ENCODE measurements at places on chromosomes 11 and 22. TPM values are rescaled to one million over a fixed set of nuclear protein-coding genes. Genes with fewer than 3 reads are reported as not detected.
A peak's percentile ranks its signal among the peaks of the same experiment; 100 is the strongest.

The PARVA gene
- 32.0 TPM for total RNA-seq

- no peaks in the 10 kb centered on the region for H3K4me1 ChIP-seq
- no peak for DNase-seq
- H3K27me3 ChIP-seq = no peaks in the 10 kb centered on the region
- no peaks in the 10 kb centered on the region for H3K36me3 ChIP-seq
Measured at GRCh38 chr11:36976741-36977140, 378.7 kb upstream of the RAG2 start.

GRCh38 chr11:59206635-59207034 is 6.1 kb downstream of the MPEG1 start:
- H3K36me3 ChIP-seq = no peaks in the 10 kb centered on the region
- DNase-seq = peak; percentile 53
- peaks cover 12% of the 10 kb centered on the region for H3K4me1 ChIP-seq
- H3K4me3 ChIP-seq = no peak overlapping the region

DNA sequence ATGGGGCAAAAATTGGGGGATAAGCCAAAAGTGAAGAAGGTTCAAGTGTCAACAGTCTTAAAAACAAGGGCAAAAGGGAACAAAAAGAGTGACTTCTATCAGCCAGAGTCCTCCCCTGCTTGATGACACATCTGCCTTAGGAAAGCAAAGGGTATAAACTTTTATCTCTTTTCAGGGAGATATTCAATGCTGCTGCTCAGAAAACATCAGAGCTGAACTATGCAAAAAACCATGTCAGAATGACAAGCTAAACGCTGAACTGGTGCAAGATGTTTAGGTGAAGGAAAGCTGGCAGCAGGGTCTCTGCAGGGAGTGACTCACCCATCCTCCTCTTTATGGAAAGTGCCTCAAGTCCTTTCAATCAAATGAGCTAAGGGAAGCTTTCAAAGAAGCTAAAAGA is 24.7 kb downstream of the ALG9 start:
- no peak overlapping the region for H3K4me3 ChIP-seq
- H3K27me3 ChIP-seq = no peaks in the 10 kb centered on the region
- H3K27ac ChIP-seq = no peak overlapping the region
- no peaks in the 10 kb centered on the region for H3K4me1 ChIP-seq
- no peaks in the 10 kb centered on the region for H3K36me3 ChIP-seq

The PLEKHB1 gene
- total RNA-seq = 22.4 TPM

The NCF4 gene
- 6.0 TPM for total RNA-seq

DNA sequence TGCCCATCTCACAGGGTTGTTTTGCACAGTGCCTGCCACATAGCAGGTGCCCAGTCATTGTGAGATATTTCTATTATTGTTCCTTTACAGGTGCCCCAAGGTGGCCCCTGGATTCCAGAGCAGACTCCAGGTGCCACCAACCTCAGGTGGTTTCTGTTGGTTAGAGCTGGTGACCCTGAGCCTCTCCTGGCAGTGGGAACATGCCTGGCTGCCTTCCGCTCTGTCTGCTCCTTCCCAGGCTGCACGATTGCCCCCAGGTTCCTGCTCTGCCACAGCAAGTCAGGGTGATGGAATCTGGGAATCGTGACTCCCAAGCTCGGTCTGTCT is 12.6 kb upstream of the OMP start:
- H3K4me1 ChIP-seq = peaks cover 30% of the 10 kb centered on the region
- no peaks in the 10 kb centered on the region for H3K36me3 ChIP-seq

DNA sequence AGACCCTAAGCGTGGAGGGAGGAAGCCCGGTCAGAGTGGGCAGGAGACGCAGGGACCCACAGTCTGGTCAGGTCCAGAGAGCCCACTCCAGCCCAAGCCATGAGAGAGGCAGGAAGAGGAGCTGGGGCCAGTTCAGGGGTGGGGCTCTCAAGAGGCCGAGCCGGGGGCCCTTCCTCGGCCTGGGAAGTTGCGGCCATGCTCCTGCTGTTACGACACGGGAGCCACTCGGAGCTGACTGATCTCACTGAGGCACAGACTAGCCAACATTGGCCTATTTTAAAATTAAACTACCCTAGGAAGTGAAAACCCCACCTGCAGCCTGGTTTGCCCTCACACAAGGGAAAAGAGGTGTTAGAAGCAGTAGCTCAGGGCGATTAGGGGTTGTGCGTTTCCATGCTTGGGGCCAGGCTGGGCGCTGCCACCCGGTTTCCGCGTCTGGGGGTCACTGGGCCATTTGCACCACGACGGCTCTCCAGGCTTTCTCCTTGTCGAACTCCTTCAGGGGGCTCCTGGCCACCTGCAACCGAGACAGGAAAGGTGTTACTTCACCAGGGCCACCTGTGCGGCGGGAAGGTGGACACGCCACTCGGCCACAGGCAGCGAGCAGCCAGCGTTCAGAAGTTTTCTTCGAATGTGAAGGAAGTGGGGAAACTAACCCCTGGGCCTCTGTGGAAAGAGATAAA is 3.2 kb upstream of the TTLL8 start:
- no peaks in the 10 kb centered on the region for H3K27me3 ChIP-seq
- no peaks in the 10 kb centered on the region for H3K36me3 ChIP-seq
- H3K4me3 ChIP-seq = no peak overlapping the region
- no peak overlapping the region for H3K27ac ChIP-seq
- peaks cover 14% of the 10 kb centered on the region for H3K4me1 ChIP-seq

- H3K27ac ChIP-seq = no peak overlapping the region
- DNase-seq = no peak
- no peaks in the 10 kb centered on the region for H3K27me3 ChIP-seq
- H3K4me1 ChIP-seq = peaks cover 3% of the 10 kb centered on the region
- no peaks in the 10 kb centered on the region for H3K36me3 ChIP-seq
Measured at GRCh38 chr11:33926671-33927552, 35.0 kb upstream of the LMO2 start.

- peaks cover 39% of the 10 kb centered on the region for H3K4me1 ChIP-seq
- H3K27me3 ChIP-seq = no peaks in the 10 kb centered on the region
- H3K4me3 ChIP-seq = peak overlapping the region; percentile 8
- H3K36me3 ChIP-seq = peaks cover 1% of the 10 kb centered on the region
- DNase-seq = peak; percentile 68
Measured at GRCh38 chr11:60915248-60915914, 1.4 kb downstream of the TMEM109 start.

- no peak overlapping the region for H3K27ac ChIP-seq
- H3K36me3 ChIP-seq = no peaks in the 10 kb centered on the region
- H3K27me3 ChIP-seq = no peaks in the 10 kb centered on the region
- peaks cover 31% of the 10 kb centered on the region for H3K4me1 ChIP-seq
- no peak for DNase-seq
Measured at GRCh38 chr11:749731-750130, 2.5 kb downstream of the TALDO1 start.

DNA sequence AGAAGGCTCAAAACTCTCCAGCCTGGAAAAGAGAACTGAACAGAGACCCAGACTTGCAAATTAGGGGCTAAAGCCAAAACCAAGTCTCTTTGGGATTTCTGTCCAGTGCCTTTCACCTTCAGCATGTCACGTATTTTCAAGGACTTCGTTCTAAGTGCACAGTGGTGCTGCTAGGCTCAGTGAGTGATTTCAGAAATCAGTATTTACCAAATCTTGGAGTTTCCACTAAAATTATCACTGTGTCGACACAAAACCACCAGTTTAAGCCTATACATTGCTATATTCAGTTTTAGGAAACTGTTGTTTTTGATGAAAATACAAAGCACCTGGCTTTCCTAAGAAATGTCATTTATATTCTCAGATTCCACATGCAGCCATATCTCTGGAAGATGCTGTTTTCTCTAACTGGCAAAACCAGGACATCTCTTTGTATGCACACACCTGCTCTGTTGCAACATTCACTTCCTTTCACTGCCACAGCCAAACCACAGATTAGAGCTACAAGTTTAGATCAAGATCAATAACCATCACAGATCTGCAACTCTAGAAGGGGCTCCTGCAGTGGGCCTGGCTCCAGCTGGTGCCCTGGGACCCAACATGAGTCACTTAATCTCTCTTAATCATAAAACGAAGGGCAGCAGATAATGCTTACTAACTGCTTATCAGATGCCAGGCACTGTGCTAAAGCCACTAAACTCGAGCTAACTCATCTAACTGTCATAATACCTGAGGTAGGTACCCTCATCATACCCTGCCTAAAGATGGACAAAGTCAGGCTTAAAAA is 22.3 kb downstream of the SMCO4 start:
- DNase-seq = no peak
- H3K27me3 ChIP-seq = no peaks in the 10 kb centered on the region
- H3K4me1 ChIP-seq = peaks cover 46% of the 10 kb centered on the region
- H3K27ac ChIP-seq = no peak overlapping the region

The PDGFB gene
- total RNA-seq = 7.0 TPM

- H3K4me1 ChIP-seq = peaks cover 13% of the 10 kb centered on the region
- H3K4me3 ChIP-seq = peak overlapping the region; percentile 26
- DNase-seq = no peak
- no peak overlapping the region for H3K27ac ChIP-seq
- no peaks in the 10 kb centered on the region for H3K36me3 ChIP-seq
Measured at GRCh38 chr11:90133560-90134477, 644 bp upstream of the NAALAD2 start.

GRCh38 chr22:50326225-50326955 is 422 bp downstream of the DENND6B start:
- H3K27ac ChIP-seq = no peak overlapping the region
- no peak overlapping the region for H3K4me3 ChIP-seq
- H3K27me3 ChIP-seq = no peaks in the 10 kb centered on the region

DNA sequence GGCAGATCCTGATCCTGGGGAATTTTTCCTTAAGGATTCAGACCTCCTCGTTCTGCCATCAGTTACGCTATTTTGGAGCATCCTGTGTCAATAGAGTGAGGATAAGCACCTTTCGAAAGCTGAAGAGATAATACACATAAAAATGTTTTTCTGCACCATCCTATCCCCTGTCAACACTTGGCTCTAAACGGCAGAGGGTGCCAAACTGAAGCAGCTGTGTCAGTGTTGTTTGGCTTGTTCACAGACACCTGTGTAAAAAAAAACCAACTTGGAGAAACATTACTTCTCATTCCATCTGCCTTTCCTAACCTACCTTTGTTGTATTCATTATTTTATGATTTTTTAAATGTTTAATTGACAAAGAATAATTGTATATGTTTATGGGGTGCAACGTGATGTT is 417.0 kb upstream of the DDI1 start:
- no peaks in the 10 kb centered on the region for H3K36me3 ChIP-seq
- H3K4me3 ChIP-seq = no peak overlapping the region
- H3K27ac ChIP-seq = no peak overlapping the region
- H3K27me3 ChIP-seq = no peaks in the 10 kb centered on the region
- DNase-seq = peak; percentile 13
- H3K4me1 ChIP-seq = no peaks in the 10 kb centered on the region

DNA sequence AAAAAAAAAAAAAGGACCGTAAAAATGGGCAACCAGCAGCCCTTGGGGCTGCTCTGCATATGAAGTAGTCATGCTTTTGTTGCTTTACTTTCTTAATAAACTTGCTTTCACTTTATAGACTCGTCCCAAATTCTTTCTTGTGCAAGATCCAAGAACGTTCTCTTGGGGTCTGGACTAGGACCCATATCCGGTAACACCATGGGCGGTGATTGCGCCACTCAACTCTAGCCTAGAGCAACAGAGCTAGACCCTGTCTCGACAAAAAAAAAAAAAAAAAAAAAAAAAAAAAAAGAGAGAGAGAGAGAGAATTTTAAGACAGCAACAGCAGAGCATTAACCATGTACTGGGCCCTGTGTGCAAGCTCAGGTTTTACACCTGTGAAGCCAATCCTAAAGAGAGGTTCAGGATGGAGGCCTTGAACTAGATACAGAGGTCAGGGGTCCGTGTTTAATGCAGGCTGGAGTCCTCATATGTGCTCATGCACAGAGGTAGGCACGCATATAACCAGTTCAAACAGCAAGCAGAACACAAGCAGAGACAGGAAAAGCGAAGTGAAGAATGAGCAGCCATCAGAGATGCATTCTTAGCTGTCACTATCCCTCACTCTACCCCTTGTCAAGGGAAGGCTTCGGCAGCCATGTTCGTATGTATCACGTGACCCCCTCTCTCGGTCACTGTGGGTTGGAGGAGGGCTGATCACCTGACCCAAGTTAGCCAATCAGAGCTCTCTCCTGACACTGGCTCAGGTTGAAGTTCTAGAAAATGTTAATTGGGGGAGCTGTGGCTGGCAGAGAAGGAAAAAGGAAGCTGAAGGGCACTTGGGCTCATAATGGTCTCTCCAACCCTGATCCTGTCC is 16.7 kb upstream of the SYT12 start:
- no peaks in the 10 kb centered on the region for H3K36me3 ChIP-seq
- H3K27ac ChIP-seq = no peak overlapping the region
- peaks cover 3% of the 10 kb centered on the region for H3K4me1 ChIP-seq

DNA sequence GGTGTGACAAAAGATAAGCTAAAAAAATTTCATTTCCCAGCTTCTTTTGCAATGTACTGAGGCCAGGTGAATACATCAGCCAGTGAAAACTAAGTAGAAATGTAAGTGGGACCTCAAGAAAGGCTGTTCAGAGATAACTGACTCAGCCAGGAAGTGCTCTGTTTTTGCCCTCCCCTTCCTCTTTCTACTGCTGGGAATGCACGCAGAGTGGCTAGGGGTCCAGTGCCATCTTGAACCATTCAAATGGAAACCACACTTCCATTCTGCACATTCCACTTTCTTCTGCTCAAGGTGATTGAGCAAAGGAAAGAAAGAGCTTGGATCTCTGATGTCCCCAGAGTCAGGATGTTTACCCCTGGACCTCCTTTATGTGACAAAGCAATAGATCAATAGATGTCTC is 27.8 kb upstream of the LMO2 start:
- H3K4me3 ChIP-seq = no peak overlapping the region
- H3K27ac ChIP-seq = no peak overlapping the region
- H3K36me3 ChIP-seq = no peaks in the 10 kb centered on the region
- no peak for DNase-seq

- no peak overlapping the region for H3K4me3 ChIP-seq
- H3K27ac ChIP-seq = no peak overlapping the region
- no peaks in the 10 kb centered on the region for H3K27me3 ChIP-seq
- peaks cover 9% of the 10 kb centered on the region for H3K4me1 ChIP-seq
- no peaks in the 10 kb centered on the region for H3K36me3 ChIP-seq
Measured at GRCh38 chr11:15757048-15757698, 599.2 kb downstream of the SOX6 start.

DNA sequence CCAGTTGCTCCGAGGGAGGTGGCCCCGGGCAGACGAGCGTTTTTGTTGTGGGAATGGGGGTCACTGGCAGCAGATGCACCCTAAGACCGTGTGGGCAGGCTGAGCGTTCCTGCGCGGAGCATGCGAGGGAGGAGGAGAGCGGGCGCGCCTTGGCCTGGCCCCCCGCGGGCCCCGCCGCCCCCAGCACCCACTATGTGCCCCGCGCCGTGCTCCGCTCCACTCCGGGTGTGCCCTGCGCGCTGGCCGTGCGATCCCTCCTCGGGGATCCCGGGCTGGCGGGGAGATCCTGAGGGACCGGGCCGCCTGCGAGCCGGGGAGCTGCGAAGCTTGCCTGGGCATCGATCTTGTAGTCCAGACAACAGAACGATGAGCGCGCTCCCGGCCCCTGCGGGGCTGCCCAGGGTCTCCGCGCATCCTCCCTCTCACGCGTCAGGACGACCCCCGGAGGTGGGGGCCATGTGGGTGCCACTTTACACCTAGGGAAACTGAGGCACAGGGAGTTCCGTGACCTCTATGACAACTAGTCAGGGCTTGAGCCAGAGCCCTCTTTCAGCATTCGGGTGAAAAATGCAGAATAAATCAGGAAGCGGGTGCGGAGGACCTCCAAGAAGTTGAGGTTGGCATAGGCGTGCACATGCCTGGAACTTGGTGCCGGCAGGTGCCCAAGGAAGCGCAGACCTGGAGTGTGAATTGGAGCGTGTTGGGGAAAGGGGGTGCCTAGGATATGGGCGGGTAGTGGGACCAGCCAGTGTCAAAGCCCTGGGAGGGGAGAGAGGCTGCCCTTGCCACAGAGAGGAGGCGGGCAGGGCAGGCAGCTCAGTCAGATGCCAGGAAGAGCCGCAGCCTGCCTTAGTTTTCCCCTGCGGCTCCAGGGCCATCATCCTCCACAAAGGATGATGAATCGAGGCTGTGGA is 1.3 kb upstream of the KMT5B start:
- DNase-seq = peak; percentile 20
- no peaks in the 10 kb centered on the region for H3K27me3 ChIP-seq
- peak overlapping the region; percentile 100 for H3K27ac ChIP-seq
- H3K4me3 ChIP-seq = peak overlapping the region; percentile 55
- H3K36me3 ChIP-seq = no peaks in the 10 kb centered on the region
